ENCODE measurements at places on chromosomes 6 and 20.

DNA sequence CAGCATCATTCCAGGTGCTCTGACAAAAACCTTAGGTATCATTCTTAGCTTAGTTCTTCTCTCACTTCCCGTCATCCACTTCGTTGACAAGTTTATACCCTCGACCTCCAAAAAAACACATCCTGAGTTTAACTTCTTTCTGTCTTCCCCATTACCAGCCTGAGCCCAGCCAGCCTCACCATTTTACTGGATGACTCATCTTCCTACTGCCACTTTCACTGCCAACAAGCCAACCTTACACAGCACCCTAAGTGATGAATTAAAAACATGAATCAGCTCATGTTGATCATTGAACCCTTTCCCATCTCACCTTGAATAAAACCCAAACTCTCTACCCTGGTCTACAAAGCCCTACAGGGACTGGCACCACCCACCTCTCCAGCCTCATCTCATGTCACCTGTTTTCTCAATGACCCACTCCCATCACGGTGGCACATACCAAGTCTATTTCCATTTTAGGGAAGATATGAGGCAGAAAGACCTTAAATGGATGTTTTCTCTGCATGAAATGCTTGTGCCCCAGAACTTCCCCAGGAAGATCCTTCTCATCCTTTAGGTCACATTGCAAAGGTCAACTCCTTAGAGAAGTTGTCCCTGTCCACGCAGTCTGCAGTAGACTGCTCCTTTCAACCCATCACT lies 9.9 kb upstream of the UST start:
- DNase-seq = no peak

- no peak for DNase-seq
Observed at GRCh38 chr6:33719326-33719987, 8.0 kb upstream of the UQCC2 start.

DNA sequence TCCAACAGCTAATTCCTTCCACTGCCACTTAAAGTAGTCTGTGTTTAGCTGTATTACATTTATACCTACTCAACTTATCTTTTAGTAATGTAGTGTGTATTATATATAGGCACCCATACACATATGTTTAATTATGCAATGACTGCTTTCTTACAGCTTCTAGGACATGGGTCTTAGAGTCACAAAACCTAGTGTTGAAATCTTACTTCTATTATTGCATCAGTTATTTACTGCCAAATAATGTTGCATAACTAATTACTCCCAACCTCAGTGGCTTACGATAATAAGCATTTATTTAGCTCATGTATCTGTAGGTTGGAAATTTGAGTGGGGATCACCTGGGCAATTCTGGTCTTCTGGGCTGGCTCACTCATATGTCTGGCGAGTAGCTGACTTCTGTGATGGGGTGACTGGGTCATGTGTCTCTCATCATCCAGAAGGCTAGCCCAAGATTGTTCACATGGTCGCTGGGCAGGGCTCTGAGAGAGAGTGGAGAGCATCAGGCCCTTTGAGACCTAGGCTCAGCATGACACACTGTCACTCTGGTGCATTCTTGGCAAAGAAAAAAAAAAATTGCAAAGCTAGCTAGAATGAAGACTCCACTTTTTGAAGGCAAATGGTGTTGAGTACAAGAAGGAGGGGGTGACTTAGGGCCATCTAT lies 187.0 kb downstream of the PLCB1 start:
- DNase-seq = no peak

DNA sequence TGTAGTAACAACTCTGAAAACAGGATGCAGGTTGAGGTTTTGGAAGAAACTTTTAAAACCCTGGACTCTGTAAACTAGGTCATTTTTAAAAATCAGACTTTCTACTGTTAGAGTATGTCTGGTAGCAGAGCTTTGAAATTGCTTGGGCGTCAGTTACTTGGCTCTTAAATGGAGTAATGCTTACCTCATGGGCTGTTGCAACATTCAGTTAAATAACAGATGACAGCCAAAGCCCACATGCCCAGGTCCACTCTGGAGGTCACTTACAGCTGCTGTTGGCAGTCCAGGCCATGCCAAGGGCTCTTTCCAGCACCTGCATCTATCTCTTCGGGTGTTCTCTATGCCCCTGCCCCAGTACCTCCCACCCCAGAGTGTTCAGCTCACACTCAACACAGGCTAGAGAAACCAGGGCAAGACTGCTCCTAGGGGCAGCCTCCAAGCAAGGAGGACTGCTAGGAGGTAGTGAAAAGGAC lies 96.4 kb downstream of the BANF2 start:
- DNase-seq = no peak

- DNase-seq = no peak
Observed at GRCh38 chr6:50889935-50890334, 71.3 kb downstream of the TFAP2B start.

DNA sequence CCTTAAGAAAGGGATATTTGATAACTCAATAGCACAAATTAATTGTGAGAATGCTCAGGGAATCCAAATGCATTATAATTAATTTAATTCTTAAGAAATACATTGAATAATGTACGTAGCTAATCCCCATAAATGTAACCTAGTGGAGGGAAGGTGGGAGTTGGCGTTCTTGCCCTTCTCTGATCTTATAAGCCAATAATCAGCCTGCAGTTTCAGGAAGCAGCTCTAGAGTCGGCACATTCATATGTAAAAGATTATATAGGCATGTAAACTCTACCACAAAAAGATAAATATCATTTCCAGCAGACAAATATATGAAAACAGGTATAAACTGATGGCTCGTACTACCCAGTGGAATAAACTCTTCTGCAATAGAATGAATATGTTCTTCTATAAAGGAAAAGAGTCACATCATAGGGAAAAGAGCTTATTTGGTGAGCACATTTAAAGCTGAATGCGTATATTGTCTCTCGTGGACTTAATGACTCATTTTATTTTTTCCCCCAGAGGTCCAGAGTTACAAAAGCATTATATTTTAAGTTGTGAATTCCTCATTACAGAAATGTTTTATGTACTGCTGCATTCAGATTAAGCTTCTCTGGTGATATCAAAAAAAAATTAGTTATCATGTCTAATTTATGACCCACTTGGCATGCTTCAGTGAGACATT lies 112.2 kb downstream of the TFAP2A start:
- no peak for DNase-seq

GRCh38 chr20:8457978-8458377 lies 325.9 kb downstream of the PLCB1 start:
- no peak for DNase-seq

DNA sequence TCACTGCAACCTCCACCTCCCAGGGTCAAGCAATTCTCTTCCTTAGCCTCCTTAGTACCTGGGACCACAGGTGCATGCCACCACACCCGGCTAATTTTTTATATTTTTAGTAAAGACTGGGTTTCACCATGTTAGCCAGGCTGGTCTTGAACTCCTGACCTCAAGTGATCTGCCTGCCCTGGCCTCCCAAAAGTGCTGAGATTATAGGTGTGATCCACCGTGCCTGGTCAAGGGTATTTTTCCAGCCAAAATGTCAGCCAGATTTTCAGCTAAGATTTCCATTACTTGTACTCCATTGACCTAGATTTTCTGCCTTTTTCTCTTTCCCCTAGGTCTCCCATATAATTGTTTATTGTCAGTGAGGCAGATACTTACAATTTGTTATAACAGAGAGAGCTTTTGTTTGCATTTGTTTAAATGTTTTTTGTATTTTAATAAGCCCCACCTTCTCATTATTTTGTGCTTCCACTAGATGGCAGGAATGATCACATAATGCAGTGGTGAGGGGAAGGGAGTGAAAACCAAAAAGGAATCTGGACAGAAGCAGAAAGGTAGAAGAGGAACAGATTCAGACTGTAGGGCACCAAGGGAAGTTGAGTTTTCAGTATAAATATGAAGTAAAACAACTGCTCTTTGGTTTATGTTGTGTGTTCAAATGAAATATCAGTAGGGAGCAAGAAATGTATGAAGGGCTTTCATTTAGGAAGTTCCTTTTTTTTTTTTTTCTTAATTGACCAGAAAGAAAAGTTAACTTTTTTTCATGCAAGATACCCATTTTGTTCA lies 29.7 kb downstream of the RPF2 start:
- DNase-seq = no peak

DNA sequence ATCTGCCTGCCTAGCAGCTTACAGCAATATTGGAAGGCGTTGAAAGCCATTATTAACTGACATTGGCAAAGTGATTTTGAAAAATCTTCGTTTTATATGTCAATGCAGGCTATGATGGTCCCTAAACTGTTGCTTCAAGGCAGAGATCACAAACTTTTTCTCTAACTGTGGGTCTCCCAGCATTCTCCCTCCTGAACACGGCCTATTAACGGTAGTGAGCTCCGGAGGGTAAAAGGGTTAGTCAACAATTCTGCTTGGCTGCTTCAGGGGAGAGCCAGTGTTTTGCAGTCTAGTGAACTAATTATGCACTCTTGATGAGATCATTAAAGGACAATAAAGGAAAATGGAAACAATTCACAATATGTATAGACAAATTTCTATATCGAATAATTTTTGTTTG lies 261.8 kb upstream of the QKI start:
- no peak for DNase-seq

GRCh38 chr6:84018453-84019061 lies 15.0 kb upstream of the MRAP2 start:
- no peak for DNase-seq

DNA sequence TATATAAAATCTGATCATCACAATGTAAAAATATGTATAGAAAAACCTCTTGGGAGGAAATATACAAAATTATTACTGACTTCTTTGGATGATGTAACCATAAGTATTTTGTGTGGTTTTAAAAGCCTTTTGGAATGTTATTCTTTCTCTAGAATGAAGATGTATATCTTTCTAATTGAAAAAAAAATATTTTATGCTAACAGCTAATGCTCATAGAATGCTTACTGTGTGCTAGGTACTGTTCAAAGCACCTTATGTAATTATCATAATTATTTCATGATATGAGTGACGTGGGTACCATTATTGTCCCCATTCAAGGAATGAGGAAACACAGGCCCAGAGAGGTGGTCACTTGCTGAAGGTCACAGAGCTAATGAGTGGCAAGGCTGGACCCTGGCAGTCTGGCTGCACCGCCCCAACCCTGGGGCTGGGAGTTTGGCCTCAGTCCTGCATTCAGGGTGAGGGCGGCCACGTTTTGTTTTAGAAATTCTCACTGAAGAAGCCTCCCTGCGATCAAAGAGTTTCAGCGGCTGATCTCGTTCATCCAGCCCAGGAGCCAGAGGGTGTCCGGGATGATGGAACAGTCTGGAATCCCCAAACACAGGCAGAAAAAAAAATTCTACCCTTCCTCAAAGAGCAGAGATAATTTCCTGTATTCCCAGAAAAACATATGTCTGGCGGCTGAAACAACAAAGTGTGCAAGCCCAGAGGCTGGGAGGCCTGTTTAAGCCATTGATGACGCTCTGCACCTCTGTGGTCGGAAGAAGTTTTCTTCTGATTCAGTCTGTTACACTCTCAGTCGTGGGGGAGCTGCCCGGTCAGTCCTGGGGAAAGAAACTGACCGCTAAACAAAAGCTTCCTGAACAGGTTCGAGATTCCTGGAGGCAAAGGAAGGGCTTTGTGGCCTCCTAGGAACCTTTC lies 37.3 kb downstream of the TFEB start:
- no peak for DNase-seq

- DNase-seq = no peak
Observed at GRCh38 chr6:131215219-131215618, 80.0 kb downstream of the AKAP7 start.

GRCh38 chr6:152250127-152250526 lies 387.0 kb downstream of the SYNE1 start:
- DNase-seq = no peak

DNA sequence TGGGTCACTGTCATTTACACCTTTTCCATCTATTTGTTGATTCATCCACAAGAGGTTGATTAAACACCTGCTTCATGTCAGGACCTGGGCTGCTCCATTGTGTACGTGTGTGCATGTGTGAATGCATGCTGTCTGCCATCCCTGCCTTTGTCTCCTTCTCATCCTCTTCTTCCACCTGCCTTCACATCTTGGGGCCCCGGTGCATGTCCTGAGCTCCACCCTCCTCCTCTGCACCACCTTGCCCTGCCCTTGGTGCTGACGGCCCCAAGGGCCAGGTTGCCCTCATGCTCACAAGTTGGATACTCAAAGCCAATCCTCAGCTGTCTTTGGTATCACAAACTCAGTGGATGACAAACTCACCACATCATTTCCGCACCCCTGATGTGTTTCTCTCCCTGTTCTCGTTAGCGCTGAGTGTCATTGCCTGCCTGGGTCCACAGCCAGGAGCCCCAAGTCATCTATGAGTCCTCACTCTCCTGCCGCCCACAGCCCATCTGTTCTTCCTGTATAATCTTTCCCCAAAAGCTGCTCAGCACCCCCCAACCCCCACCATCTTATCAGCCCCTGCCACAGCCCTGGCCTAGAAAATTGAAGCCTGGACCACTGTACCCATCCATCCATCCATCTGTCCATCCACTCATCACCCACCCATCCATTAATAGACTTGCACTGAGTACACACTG lies 85.0 kb downstream of the SRC start:
- DNase-seq = no peak

GRCh38 chr6:142306736-142307135 lies 4.9 kb downstream of the ADGRG6 start:
- DNase-seq = no peak

DNA sequence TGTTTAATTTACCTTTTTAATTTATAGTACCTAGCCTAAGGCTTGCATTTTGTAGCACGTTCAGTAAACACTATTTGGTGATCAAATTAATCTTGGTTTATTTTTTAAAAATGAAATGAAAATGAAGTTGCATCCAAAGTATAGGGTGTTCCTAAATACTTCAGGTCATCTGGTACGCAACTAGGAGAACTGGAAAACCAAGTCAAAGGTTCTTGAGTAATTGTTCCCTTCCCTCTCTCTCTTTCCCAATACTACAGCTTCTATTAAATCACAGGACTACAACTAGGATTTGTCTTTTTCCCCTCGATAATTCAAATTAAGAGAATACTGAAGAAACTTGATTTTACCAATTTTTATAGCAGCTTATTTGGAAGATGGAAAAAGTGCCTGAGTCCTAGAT lies 27.9 kb downstream of the CSNK2A1 start:
- no peak for DNase-seq

DNA sequence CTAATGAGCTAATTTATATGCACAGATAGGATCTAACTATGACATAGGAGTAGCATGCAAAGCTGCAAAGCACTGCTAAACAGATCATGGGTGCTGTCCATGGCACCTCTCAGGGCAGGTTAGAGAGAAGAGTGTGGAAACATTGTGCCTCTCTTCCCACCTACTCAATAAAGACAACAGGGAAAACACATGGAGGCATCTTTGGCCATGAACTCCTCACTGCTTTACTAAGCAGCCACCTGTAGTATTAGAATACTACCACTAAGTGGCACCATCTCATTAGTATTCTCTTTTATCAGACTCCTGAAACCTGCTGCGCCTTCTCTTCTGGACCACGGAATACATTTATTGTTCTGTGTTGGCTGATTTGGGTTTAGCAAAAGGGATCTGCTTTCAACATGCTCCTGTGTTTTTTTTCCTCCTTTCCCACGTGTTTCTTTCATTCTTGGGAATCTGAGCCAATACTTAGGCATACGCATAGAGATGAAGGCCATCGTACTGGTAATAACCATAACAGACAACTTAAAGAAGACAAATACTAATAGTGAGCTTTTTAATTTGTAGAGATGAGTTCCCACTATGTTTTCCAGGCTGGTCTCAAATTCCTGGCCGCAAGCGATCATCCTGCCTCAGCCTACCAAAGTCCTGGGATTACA lies 9.4 kb upstream of the HDDC2 start:
- DNase-seq = no peak

GRCh38 chr6:163751032-163751525 lies 336.6 kb downstream of the QKI start:
- DNase-seq = no peak

GRCh38 chr20:62408055-62408454 lies 970 bp upstream of the CABLES2 start:
- no peak for DNase-seq
